ENCODE measurements at places on chromosomes 7 and 10.

GRCh38 chr7:16991551-16991950, 109.8 kb upstream of the AGR3 start:
- DNase-seq: no peak

DNA sequence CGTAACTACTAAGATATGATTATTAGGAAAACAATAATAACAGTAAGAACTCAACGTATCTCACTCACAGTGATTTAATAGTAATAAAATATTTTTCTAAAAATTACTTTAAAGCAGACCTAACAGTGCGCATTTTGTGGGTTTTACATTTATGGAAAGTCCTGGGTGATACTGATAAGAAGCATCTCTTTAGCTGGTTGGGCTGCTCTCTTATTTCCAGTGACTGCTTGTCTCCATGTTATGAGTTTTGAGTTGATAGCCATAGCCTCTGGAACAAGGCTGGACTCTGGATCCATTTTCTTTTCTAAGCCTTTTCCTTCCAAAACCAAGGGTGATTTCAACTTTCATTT, 29.5 kb upstream of the INHBA start:
- DNase-seq: no peak

DNA sequence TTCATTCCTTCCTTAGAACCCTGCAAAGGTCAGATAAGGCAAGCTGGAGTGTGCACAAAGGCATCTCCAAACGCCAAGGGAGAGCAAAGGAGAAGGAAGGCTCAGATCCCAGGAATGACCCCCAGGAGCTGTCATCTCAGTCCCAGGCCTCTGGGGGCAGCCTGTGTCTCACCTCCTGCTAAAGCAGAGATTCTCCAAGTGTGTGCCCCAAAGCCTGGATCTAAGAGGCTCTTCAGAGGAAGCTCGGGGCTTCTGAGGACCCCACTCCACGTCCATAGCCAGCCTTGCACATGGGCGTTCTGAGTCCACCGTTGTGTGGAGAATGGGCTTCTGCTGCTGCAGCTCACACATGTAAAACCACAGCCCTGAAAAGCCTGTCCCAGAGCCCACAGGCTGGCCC, 5.1 kb upstream of the GRID1 start:
- DNase-seq: no peak

DNA sequence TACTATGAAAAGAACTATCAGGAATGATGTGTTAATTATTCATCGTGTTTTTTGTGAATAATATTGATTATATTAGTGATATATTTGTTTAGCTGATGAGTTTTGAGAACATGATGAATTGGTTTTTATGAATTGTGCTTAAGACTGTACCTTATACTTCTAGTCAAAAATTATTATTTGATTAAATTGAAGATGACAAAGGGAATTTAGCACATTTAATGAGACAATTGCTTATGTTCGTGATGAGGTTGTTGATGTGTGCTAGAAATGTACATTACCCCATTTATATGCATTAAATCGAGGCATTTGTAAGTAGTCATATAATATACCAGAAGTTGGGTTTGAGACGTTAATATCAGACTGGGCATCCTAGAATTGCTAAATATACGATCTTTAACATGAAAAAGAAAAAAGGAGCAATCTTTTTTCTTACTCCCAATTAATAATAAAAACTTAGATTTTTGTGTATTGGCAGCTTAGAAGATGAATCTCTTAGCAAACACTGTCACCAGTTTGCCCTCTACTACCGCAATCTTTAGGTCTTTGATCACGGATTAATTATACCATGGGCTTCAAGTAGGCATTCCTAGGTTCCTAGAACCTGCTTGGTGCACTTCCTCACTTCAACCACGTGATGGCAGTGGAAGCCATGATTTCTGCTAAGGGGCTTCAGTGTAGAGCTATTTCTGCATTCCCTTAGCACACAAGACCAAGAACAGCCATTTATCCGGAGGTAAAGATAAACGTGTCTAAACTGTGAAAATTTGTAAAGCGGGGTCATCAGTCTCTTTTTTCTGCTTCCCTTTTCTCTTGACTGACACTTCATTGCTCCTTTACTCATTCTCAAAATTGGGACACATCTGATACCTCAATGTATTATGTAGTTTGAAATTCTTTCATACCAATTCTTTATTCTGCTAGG, 1.6 kb downstream of the KLHDC10 start:
- peak; percentile 29 for DNase-seq

- DNase-seq: no peak
Observed at GRCh38 chr10:93680412-93681047, 21.9 kb downstream of the FRA10AC1 start.

DNA sequence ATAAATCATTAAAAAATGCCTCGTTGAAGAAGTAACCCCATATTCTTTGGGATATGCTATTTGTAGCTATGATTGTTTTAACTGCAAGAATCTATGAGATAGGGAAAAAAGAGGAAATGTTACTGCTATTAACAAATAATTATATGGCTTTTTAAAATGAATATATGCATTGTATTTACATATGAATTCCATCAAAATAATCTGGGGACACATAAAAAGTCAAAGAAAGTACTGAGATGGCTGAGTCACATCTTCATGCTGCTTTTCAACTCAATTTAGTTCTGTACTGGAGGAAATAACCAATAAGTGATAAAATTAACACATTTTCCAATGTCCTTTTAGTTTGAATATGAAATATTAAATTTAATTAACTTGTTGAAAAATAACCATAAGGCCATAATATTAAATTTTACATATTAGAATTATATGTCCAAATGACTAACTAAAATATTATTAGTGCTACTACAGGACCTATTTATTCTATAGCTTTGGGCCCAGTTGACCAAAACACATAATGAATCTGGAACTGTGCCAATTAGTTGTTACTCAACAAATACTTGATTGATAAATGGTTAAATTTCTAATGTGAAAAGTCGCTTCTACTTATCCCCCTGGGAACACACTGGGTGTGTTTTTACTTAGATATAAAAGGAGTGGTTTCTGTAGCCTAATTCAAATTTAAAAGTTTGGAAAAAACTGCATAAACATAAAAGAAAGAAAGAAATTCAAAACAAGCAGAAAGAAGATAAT, 214.6 kb upstream of the PFKP start:
- no peak for DNase-seq

GRCh38 chr7:134667899-134668298, 21.2 kb downstream of the BPGM start:
- DNase-seq: no peak

DNA sequence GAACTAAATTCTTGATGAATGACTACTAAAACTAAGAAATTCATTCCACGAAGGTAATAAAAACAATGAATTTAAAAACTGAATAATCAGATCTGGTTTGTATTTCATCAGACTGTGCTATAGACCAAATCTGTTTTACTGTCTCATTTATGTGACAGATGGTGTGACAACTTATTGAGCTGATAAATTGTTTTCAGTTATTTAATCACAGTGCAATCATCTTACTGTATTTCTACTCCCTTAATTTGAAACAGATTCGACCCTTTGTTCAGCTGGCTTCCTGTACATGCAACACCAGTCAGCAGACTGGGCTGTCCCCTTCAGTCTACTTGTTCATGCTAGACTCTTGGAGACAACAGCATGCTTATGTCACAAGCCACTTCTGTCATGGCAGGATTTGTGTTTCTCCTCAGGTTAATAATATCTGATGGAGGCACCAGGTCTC, 150.9 kb downstream of the MBL2 start:
- no peak for DNase-seq

DNA sequence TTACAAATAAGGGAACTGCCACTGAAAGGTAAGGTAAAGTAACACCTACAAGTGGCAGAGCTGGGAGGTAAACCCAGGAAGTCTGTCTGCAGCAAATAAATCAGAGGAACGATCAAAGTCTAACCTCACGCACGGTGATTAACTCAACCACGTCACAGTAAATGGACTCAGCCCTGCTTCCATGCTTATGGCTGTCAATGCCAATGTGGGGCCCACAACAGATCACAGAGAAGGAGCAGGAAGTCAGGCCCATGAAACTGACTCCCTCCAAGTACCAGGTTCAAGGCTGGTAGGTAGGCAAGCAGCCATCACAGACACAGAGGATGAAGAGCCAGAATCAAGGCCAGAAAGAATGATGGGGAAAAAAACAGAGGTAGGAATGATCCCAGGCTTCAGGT, 38.0 kb upstream of the ACSL5 start:
- no peak for DNase-seq

- DNase-seq: no peak
Observed at GRCh38 chr10:94353336-94353735, 9.4 kb downstream of the NOC3L start.

DNA sequence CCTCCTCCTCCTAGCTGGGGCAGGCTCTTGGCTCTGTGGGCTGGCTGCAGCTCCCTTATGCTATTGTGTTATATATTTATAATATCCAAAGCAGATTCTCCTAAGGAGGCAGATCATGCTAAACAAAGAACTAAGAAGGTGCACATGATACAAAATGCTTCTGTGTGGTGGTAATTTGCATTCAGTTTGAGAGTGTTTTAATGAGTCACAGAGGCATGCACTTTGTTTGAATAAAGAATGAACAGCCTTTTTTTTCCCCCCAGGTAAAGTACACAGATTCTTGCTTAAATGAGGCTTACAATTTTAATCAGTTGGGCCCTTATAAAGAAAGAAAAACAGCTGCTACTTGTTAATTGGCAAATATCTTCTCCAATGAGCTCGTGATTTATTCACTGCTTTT, 95.0 kb downstream of the FANK1 start:
- DNase-seq: no peak

DNA sequence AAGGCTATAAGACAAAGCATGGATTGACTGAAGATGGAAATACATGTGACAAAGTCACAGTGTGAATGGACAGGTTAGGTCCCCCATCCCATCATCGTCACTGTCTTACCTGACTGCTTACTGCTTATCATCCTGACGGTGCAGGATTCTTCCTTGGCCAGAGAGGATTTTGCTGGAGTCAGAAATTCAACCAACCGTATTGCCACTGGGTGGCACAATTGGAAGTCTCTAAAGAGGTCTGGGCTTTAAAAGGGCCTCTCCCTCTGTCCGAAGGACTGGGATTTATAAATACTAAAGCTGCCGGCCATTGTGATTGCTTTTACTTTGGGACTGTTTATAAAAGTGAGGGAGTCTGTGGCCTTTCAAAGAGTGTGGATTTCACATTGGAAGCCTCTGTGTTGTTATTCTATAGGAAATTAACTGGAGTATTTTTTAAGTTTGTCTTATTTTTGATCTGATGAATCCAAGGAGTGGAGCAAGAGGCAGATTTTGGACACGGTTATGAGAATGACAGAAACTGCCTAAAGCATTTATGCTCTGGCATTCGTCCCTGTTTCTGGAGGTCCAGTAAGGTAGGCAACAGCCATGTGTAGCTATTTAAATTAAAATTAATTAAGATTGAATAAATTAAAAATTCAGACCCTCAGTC, 113.3 kb upstream of the CREB5 start:
- DNase-seq: no peak

DNA sequence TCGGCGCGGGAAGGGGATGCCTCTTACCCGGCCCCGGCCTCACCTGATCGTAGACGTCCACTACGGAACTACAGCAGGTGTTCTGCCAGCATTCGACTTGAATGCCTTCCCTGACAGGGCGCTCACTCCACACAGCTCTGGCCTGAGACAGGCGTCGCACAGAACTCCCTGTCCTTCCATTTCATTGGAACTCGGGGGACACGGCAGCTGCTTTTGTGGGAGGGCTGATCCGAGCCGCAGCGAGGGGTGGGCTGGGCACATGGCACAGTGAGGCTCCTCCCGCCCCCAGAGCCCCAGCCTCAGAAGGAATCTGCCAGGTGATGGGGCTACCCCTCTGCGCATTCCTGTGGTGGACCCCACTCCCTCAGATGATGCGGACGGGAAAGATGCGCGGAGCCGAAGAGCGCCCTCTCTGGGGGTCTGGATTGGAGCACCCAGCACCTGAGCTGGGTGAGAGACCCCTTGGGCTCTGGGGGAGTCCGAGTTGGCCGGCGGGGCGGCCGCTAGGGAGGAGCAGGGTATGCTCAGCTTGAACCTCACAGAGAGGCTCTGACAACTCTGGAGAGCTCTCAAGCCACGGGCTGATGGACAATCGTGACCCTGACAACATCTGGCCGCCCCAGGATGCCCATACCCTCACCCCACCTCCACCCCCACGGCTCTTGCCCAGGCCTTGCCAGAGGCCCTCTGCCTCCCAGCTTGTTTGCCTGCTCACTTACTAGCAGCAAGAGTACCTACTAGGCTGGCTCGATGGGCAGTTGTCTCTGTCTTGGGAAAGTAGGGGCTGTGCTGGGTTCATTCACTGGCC, 36.6 kb downstream of the RASGEF1A start:
- DNase-seq: no peak

- DNase-seq: no peak
Observed at GRCh38 chr7:132548489-132549078, 27.7 kb downstream of the PLXNA4 start.

- no peak for DNase-seq
Observed at GRCh38 chr7:2634267-2635145, 2.7 kb downstream of the TTYH3 start.

DNA sequence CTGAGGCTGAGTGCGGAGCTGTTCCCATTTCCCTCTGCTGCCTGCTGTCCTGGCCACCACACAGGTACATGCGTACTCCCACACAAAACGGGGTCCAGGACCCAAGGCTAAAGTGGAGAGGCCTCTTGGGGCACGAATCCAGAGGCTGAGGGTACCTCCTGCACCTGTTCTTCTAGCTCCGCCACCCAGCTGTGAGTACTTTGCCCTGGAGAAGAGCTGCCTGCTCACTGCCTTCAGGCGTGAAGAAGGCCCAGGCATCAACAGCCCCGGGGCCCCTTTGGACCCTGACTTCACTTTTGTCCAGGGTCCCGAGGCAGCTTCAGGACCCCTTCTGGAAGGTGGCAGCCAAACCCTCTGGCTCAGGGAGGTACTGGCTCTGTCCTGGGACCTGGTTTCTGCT, 88.6 kb downstream of the HIF1AN start:
- no peak for DNase-seq

- DNase-seq: no peak
Observed at GRCh38 chr7:25951414-25952260, 200.4 kb upstream of the NFE2L3 start.

- no peak for DNase-seq
Observed at GRCh38 chr10:101956117-101956516, 99.9 kb downstream of the ARMH3 start.

DNA sequence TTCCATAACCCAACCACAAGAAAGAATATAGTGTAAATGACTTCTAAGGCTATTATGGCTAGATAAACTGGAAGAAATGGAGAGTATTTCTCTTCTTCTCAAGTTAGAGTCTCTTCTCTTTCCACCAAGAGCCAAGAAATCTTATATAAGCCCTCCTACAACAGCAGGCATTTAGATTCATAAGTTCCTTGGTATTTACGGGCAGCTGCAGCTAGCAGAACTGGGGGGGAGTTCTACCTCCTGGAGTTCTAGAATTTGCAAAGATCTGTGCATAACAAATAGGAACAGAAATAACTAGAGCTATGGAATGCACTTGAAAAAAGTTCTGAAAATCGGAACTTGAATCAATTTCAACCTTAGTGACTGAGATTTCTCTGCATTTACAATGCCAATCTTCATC, 715.2 kb upstream of the GRM3 start:
- DNase-seq: no peak

DNA sequence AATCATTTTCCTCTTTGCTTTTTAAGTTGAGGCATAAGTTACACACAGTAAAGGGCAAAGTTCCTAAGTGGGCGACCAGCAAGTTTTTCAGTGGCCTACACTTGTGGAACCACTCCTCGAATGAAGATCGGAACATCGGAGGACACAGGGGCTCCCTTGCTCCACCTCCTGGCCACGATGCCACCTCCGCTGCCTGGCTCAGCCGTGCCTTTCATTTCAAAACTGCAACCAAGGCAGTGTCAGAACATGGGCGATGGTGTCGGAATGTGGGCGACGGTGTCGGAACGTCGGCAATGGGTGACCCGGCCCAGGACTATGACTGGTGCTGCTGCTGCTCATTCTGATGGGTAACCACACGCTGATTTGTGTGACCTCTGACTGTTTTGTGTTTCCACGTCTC, 9.6 kb upstream of the VIPR2 start:
- no peak for DNase-seq
